ENCODE measurements at places on chromosomes 7 and 10.

DNA sequence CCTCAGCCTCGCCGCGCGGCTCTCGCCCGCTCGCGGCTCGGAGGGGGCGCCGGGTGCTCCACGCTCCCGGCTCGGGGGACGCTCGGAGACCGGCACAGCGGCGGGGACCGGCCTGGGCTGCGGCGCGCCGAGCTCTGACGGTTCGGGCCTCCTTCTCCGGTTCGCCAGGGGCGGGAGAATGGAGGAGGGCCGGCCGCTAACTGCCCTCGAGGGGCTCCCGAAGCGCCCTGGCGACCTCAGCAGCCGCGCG is 232 bp upstream of the GRID1 start:
- no peak for DNase-seq

- no peak for DNase-seq
Observed at GRCh38 chr7:27091105-27091504, 4.7 kb downstream of the HOXA1 start.

DNA sequence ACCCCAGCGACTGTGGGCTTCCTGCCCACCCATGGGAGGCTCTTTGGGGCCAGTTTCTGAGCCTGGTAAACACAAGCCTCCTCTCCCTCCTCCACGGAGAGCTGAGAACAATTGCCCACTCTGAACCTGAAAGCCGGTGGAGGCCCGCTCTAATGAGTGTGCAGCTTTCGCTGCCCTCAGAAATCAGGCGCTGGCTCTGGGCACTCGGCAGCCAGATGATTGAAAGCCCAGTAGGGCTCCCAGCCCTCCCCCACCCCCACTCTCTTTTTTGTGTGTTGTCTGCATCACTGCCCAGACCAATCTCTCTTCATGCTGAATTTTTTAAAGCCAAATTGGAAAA is 438.9 kb downstream of the RPS24 start:
- no peak for DNase-seq

GRCh38 chr7:128728598-128728997 is 10.6 kb upstream of the CALU start:
- no peak for DNase-seq

- DNase-seq, result no peak
Observed at GRCh38 chr7:104367926-104368325, 39.5 kb downstream of the LHFPL3 start.

DNA sequence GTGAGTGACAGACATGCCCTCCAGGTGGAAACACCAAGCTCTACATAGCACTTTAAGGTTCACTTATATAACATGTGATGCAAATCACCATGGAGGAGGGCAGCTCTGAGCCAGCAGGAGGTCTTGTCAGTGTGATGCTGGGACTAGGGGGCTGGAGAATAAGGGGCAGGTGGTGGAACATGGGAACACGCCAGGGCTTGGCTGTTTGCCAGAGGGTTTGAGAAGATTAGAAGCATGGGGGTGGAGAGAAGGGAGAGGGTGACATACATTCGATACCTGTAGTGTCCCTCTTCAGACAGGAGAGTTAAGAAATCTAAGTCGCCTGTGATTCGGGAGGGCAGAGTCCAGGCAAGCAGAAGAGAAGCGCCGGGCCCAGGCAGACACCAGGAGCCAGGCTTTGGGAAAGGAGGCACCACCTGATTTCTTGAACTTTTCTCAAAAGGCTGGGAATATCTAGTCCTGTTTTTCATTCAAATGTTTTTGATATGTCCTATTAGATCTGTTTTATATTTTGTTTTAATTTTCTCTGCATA is 16.9 kb upstream of the LAMB4 start:
- no peak for DNase-seq

DNA sequence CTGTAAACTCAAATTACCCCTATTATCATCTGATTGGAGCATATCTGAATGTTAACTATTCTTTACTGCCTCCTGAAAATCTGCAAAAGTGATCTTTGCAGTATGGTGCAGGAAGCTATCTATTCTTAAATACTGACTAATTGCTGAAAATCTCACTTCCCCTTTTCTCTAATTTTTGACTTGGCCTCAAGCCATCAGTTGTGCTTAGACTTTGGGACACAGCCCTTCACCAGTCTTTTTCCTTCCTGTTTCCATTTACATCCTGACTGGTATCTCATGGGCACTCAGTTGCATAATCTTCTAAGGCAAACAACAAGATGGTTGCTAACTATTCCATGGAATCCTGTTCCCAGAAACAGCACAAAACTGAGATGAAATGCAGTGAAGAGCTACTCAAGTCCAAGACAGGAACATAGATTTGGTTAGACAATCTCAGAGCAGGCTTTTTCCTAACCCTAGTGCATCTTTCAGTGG is 228.5 kb downstream of the SORCS1 start:
- no peak for DNase-seq

DNA sequence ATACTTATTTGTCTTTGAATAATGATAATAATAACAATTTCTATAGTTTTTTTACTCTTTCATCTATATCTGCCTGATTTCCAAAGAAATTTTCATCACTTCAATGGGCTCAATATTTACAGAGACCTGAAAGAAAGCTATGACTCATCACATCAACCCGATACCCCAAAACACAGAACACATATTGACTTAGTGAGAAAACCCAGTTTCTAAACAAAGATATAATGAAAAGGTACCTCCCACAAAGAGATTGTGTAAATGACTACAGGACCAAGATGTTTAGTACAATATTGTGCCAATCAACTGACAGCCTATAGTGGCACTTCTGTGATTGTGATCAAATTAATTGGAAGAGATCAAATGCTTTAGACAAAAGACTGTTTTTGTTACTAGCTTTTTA is 133.9 kb downstream of the PCDH15 start:
- no peak for DNase-seq

DNA sequence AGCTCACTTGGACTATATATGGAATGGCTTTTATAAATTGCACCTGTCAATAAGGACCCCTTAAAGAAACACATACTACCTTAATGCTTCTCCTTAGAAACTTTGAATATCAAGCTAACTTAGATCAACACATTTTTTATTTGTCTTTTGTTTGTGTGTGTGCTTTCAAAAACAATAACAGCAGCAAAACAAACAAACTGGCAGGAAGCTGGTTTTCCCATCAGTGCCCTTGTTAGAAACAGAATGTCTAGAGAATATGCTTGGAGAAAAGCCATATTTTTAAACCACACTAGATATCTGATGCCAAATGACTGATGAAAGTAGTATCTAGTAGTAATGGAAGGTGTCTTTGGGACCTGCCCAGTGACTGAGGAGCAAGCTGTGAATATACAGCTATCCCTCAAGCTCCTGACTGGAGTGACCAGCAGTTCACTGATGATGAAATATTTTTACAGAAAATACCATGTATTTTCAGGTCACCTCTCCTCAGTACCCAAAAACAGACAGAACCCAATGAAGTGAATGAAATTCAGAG is 1.0 kb downstream of the PDE1C start:
- no peak for DNase-seq

DNA sequence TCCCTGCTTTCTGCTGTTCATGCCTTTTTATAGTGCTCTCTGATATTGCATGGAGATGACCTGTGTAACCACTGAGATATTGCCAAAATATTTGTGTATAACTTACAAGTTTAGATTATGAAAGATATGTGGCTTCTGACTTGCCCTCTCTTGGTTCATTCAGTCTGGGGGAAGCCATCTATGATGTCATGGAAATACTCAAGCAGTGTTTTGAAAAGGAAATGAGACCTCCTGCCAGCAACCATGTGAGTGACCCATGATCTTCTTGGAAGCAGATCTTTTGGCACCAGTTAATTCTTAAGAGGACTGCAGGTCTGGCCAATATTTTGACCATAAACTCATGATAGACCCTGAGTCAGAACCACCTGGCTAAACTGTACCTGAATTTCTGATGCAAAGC is 183.0 kb downstream of the THSD7A start:
- DNase-seq, result no peak

DNA sequence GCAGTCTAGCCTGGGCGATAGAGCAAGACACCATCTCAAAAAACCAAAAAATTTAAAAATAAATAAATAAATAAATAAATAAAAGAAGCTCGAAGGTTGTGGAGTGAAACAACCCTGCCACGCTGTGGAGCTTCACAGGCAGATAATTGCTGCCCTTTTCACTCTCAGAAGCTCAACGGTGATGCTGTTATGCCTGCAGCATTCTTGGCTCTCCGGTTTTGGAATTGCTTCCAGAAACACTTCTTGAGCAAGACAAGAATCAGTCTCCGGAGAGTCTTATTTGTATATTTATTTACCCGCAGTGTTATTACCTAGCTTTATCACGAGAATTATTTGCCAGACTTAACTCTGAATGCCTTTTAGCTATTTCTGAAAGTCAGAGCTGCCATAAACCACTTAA is 40.5 kb upstream of the UBE2H start:
- DNase-seq, result no peak

- no peak for DNase-seq
Observed at GRCh38 chr7:147941381-147941780, 649.2 kb upstream of the C7orf33 start.

DNA sequence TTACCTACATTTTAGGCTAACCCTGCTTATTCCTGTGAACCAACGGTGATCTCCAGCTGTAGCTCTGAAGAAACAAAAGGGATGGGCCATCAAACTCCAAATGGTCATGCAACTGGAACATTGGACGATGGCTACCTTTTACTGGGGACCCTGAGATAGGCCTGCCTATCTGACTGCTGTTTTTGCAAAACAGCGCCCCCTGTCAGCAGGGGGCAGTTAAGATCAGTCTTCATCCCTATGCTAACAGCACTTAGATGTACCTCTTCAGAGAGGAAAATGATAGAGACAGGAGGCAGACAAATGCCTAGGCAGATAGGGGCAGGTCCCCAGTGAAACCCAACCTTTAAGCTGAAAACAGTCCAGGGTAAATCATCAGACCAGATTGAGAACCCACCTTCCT is 1085.4 kb upstream of the SORCS1 start:
- DNase-seq, result no peak

GRCh38 chr10:33122014-33122809 is 164.2 kb upstream of the ITGB1 start:
- no peak for DNase-seq

GRCh38 chr10:131978851-131979250 is 2.9 kb downstream of the BNIP3 start:
- no peak for DNase-seq

- no peak for DNase-seq
Observed at GRCh38 chr7:22143491-22143890, 197.8 kb upstream of the CDCA7L start.

- no peak for DNase-seq
Observed at GRCh38 chr7:35797311-35797710, 3.5 kb upstream of the SEPTIN7 start.

Data from hematopoietic multipotent progenitor cell (in vitro differentiated cells).